ENCODE measurements at places on chromosomes 16 and 17. TPM values are rescaled to one million over a fixed set of nuclear protein-coding genes. Genes with fewer than 3 reads are reported as not detected.

- no peaks in the 10 kb centered on the region for H3K36me3 ChIP-seq
- H3K4me1 ChIP-seq, result no peaks in the 10 kb centered on the region
- H3K27ac ChIP-seq, result no peak overlapping the region
- no peak overlapping the region for H3K4me3 ChIP-seq
Measured at GRCh38 chr17:51914577-51914976, 243.9 kb downstream of the CA10 start.

FGF11 gene
- not detected for total RNA-seq

DNA sequence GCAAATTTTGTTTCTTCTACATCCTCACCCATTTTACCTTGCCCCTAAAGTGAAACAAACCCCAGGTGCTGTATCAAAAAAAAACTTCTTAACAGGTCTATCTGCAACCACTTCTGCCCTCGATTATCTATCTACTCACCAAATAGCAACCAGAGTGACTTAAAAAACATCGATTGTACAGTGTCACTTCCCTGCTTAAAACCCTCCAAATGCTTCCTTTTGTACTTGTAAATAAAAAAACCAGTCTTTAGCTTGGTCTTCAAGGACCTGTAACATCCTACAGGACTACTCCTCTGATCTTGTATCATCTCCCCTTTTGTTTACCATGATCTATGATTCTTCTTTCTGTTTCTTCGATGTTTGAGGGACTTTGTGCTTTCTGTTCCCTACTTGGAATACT, 82.7 kb upstream of the CORO6 start:
- no peak overlapping the region for H3K4me3 ChIP-seq
- H3K36me3 ChIP-seq, result no peaks in the 10 kb centered on the region
- no peak overlapping the region for H3K27ac ChIP-seq

DNA sequence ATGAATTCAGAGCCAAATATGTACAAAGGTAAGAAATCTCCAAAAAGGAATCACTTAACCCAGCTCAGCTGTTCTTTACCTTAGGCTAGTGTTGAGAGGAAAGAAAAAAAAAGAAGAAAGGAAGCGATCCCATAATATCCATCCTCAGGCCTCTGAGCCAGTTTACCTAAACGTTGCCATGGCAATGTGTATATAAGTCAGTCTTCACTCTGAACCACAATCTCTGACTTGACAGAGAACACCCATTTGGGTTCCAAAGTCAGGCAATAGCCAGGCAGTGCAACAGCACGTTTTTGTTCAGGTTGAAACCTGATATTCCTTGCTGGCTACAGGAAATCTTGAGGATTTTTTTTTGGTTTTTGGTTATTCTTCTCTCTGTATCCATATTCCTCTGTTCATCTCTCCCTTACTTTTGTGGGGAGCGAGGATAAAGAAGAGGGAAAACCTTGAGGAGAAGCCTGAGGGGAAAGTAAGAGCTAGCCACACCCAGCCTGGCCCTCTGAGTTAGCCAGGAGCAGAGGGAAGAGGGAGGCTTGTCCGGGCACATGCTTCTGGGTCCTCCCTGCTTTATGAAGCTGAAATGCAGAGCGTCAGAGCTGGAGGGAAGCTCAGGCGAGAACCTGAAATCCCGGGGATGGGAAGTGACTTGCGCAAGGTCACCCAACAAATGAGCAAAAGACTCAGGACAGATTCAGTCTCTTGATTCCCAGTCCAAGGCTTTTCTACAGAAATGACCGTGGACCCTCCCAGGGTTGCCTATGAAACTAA, 152.7 kb downstream of the SOX9 start:
- H3K36me3 ChIP-seq, result no peaks in the 10 kb centered on the region
- DNase-seq, result no peak
- no peak overlapping the region for H3K27ac ChIP-seq

- DNase-seq, result no peak
- H3K4me1 ChIP-seq, result no peaks in the 10 kb centered on the region
Measured at GRCh38 chr17:66963521-66963908, 992 bp upstream of the CACNG4 start.

KRT33B gene
- total RNA-seq, result 0.25 TPM

SRR gene
- total RNA-seq, result 24.2 TPM

NARF gene
- total RNA-seq, result 55.2 TPM

- H3K4me3 ChIP-seq, result no peak overlapping the region
- H3K27ac ChIP-seq, result no peak overlapping the region
- no peak for DNase-seq
Measured at GRCh38 chr16:19913340-19913645, 28.6 kb upstream of the GPRC5B start.

CDC6 gene
- 12.4 TPM for total RNA-seq

RCVRN gene
- not detected for total RNA-seq

SOST gene
- total RNA-seq, result not detected

All from GM23248 (cell line).